Activated T-helper 1 cell treated with anti-CD3 and anti-CD28 coated beads, Interleukin-12 subunit alpha, Interleukin-12 subunit beta, Interleukin-2, Interleukin-4 antibody, amounts not matched to agents 30 ng/mL and 10 ng/mL and 1 ng/mL, durations not matched to agents 14 hours and 24 hours and 36 hours (primary cell): ENCODE measurements at places on chromosomes 1 and 21.

DNA sequence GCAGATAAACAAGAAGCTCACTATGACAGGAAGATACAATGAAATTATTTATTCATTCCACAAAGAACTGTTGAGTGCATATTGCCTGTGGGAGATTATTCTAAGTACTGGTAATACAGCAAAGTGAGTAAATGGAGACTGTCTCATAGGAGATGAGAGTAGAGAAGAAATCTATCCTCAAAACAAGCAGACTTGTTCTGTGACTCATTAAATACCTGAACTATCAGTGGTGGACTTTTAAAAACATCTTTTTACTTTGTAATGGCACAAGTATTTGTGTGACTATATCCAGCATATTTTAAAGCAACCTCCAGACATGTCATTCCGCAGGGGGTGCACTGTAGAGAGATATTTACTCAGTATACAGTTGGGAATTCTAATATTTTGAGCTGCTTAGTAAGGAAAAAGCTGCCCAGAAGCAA is 259.2 kb downstream of the FMN2 start:
- no peaks in the 10 kb centered on the region for H3K27me3 ChIP-seq
- no peaks in the 10 kb centered on the region for H3K36me3 ChIP-seq
- H3K4me1 ChIP-seq = no peaks in the 10 kb centered on the region
- H3K27ac ChIP-seq = no peak overlapping the region
- H3K4me3 ChIP-seq = no peak overlapping the region

DNA sequence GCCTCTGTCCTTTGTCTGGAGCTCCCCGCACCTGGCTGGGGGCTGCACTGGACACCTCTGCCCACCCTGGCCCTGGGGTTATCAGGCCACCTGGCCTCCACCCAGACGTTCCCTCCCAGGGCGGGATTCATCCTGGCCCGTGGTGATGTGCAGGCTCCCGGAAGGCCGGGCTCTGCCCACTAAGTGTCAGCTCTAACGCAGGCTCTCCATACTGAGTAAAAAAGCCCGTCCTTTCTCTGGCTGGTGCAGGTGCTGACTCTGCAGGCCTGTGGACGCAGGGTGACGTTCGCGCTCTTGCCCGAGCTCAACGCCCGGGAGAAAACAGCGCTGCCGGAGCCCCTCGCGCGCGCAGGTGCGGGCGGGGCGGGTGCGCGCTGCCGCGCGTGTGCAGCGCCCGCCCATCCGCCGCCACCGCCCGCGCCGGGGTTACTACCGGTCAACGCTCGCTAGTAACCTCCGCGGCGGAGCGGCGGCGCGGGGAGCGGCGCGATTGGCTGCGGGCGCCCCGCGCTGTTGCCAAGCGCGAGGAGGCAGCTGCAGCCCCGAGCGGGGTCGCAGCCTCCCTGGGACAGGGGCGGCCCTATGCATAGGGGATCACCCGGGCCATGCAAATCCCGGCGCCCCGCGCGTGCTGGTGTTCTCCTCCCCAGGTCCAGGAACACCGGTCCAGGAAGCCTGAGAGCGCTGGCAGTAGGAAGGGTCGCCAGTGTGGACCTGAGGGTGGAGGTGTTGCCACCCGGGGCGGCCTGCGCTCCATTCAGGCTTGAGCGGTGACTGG is 15.7 kb downstream of the ABCG1 start:
- no peaks in the 10 kb centered on the region for H3K36me3 ChIP-seq
- peak overlapping the region; percentile 92 for H3K27ac ChIP-seq
- no peaks in the 10 kb centered on the region for H3K27me3 ChIP-seq
- peak; percentile 79 for DNase-seq

DNA sequence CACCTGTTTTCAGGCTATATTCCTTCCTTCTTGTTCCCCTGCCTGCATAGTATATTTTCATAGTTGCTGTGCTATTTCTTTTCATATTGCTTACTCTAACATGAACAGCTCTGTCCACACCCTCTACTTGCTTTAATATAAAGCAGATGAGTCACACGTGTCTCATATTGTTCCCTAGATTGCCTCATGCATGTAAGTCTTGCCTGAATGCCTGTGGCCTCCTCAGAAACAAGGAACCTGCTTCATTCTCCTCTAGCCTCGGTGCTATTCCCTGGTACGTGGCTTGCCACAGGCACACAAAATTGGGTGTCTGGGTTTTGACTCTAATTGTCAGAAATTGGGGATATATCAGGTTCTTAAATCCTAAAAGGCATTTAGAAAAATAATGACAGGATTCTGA is 16.5 kb upstream of the PKP1 start:
- no peak overlapping the region for H3K4me3 ChIP-seq
- peaks cover 14% of the 10 kb centered on the region for H3K27me3 ChIP-seq
- no peaks in the 10 kb centered on the region for H3K4me1 ChIP-seq
- H3K36me3 ChIP-seq = no peaks in the 10 kb centered on the region

DNA sequence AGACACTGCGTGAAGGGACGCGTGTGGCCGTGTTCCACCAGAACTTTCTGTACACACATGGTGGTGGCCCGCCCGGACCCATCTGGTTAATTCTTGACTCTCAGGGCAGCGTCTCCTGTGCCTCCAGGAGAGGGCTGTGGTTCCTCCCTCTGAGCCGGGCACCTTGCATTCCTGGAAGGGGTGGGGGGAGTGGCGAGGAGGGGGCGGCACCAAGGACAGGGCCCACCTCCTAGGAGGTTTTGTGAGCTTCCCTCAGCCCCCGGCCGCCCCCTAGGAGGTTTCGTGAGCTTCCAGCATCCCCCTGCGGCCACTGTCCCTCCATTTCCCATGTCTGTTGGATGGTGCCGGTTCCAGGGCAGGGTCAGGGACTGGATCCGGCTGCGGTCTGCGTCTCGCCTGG is 28.9 kb downstream of the FAAP20 start:
- no peaks in the 10 kb centered on the region for H3K36me3 ChIP-seq
- no peak overlapping the region for H3K27ac ChIP-seq
- H3K27me3 ChIP-seq = no peaks in the 10 kb centered on the region
- no peak overlapping the region for H3K4me3 ChIP-seq
- no peaks in the 10 kb centered on the region for H3K4me1 ChIP-seq

DNA sequence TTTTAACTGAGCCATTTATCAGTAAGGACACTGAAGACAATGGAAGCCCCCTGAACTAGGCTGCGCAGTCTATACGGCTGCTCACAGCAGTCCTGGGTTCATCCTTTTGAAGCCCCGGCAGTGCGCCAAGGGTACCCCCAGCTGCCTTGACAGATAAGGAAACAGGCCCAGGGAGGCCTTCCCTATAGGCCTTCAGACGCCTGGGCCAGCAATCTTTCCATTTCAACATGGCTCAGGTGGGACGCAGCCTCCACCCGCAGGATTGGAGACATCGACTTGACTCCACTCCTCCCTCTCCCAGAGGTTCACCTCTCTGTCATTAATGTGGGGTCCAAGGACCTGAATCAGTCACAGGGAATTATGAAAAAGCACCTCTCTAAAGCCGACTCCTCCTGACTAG is 2.8 kb upstream of the LYPD8 start:
- no peak overlapping the region for H3K4me3 ChIP-seq
- DNase-seq = no peak
- H3K27ac ChIP-seq = no peak overlapping the region
- no peaks in the 10 kb centered on the region for H3K4me1 ChIP-seq
- H3K27me3 ChIP-seq = no peaks in the 10 kb centered on the region
- no peaks in the 10 kb centered on the region for H3K36me3 ChIP-seq

GRCh38 chr1:225888898-225889601 is at the start of gene LEFTY1:
LEFTY1 (minus strand) TSS chr1:225889146; CDS start chr1:225889066, 80 bp downstream.
- no peak within 1 kb of the TSS for H3K27ac ChIP-seq
- DNase-seq = no peak
- peaks cover 32% of the 10 kb centered on the region for H3K27me3 ChIP-seq
- H3K4me3 ChIP-seq = no peak within 1 kb of the TSS
- peaks cover 14% of the 10 kb centered on the region for H3K4me1 ChIP-seq
- H3K36me3 ChIP-seq = no peaks in the 10 kb centered on the region

DNA sequence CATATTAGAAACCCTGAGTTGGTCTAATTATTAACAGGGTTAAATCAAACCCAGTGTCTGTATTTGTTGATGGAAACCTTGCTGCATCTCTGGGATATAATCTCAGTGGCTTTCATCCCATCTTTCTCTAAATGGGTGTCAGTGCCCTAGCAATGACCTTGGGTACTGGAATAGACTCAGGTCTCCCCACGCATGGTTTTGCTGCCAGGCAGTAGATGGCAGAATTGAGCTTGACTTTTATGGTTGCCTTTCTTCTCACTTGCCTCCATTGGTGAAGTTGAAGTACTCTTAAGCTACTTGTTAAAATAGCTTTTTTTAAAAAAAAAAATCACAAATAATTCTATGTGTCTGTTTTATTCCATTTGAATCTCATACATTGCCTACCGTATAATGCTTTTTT is 81.8 kb upstream of the HMCN1 start:
- peaks cover 9% of the 10 kb centered on the region for H3K4me1 ChIP-seq
- peaks cover 4% of the 10 kb centered on the region for H3K27me3 ChIP-seq
- H3K4me3 ChIP-seq = no peak overlapping the region
- H3K27ac ChIP-seq = no peak overlapping the region
- H3K36me3 ChIP-seq = peaks cover 4% of the 10 kb centered on the region

GRCh38 chr1:200226268-200226968 is 183.4 kb downstream of the ZNF281 start:
- peaks cover 30% of the 10 kb centered on the region for H3K4me1 ChIP-seq
- no peak overlapping the region for H3K27ac ChIP-seq
- H3K36me3 ChIP-seq = peaks cover 1% of the 10 kb centered on the region
- DNase-seq = no peak
- peak overlapping the region; percentile 1 for H3K4me3 ChIP-seq
- peaks cover 16% of the 10 kb centered on the region for H3K27me3 ChIP-seq
